ENCODE measurements at places on chromosomes 11 and 22. TPM values are rescaled to one million over a fixed set of nuclear protein-coding genes. Genes with fewer than 3 reads are reported as not detected.

SLC22A25 gene
- total RNA-seq, result not detected

MS4A4A gene
- total RNA-seq, result 10.5 TPM

NXPE4 gene
- total RNA-seq, result not detected

RAB3IL1 gene
- total RNA-seq, result 0.26 TPM

GRIK4 gene
- not detected for total RNA-seq

COA4 gene
- total RNA-seq, result 73.5 TPM

C11orf87 gene
- not detected for total RNA-seq

All from epithelial cell of alveolus of lung (primary cell).